Stimulated activated CD4-positive, alpha-beta T cell treated with anti-CD3 and anti-CD28 coated beads, Interleukin-1b, Interleukin-23, amount 100 ng/mL, for 24 hours (primary cell): ENCODE measurements at places on chromosomes 7 and 10.

- DNase-seq, result no peak
Measured at GRCh38 chr10:118369641-118370205, 27.6 kb upstream of the FAM204A start.

GRCh38 chr7:133703547-133703946, 423.6 kb upstream of the LRGUK start:
- no peak for DNase-seq

DNA sequence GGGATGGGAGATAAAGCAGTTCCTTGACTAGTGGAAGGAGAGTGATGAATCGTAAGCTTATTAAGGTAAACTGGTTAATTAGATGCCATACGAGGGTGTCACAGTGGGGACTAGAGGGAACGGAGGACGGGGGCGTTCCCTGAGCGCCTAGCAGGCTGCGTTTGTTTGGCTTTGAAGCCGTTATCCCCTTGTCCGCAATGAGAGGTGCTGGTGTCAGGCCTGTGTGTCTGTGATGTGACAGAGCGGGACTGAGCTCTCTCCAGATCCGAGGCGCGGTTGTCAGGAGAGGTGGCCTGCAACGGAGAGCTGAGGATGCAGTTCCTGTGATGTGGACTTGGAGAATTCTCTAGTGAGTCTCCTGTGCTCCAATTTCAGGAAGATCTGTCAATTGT, 60.0 kb upstream of the PRPS1L1 start:
- DNase-seq, result no peak

- DNase-seq, result no peak
Measured at GRCh38 chr10:102941401-102941800, 23.3 kb downstream of the CNNM2 start.

DNA sequence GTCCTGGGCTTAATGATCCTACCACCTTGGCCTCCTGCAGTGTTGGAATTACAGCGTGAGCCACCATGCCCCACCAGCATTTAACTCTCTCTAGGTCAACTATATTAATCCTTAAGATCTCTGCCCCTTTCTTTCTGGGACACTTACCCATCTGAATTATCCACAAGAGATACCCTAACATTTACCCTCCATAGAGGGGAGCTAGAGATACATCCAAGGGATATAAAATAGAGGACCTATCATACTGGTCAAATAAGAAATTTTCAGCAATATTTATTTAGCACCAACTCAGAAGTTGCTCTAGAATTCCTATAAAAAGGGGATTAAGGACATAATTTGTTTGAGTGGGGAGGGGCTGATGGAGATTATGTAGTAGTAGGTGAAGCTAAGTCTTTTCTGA, 96.5 kb downstream of the OTUD1 start:
- DNase-seq, result no peak

GRCh38 chr10:77093126-77093525, 544.5 kb downstream of the KCNMA1 start:
- DNase-seq, result no peak

DNA sequence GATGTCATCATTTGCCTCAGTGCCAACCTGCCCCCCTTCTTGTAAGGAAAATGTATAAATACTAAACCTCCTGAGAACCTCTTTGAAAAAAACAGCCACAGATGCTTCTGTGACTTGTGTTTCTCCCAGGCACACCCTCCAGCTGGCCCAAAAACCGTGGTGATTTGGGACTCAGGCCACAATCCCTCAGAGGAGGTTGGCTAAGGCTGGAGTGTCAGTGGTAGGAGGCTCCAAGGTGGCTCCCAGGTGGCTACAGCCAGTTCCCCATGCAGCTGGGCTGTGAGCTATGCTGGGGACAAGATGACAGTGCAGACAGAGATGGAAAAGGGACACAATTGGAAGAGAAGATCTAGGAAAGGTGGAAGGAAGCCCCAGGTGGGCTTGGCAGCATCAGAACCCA, 104.7 kb downstream of the CPXM2 start:
- DNase-seq, result no peak

- no peak for DNase-seq
Measured at GRCh38 chr7:141071260-141071854, 2.5 kb upstream of the TMEM178B start.

DNA sequence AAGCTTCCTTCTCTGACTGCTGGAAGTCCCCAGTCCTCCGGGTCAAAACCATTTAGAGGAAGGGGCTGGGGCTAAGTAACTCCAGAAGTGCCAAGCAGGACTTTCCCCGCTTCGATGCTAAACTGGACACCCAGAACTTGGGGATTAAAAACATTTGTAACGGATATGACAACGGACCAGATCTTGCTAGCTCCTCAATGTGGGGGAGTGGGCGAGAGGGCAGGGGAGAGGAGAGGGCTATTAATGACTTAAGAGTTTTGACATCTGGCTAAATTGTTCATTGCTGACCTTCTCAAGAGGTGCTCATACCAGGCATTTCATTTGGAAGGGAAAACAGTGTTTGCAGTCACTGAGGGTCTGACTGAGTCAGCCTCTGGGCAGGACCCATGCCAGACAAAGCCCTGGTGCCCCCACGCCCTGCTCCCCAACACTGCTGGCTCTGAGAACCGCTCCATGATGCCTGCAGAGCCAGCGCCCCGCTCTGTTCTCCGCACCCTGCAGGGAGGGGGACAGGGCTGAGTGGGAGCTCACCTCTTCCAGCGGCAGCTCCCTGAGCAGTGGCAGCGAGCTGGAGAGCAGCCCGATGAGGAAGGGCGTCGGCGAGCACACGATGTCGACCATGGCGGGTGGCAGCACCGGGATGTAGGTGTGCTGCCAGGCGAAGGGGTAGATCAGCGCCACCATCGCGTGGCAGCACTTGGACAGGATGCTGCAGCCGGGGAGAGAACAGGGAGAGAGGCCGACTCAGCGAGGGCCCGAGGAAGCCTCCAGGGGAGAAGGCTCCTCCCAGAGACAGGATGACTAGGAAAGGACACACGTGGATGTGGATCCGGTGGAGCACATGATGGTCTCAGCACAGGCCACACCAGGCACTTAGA, 47.7 kb upstream of the MKRN1 start:
- DNase-seq, result no peak

GRCh38 chr7:41977151-41977651, 259.8 kb downstream of the GLI3 start:
- no peak for DNase-seq

DNA sequence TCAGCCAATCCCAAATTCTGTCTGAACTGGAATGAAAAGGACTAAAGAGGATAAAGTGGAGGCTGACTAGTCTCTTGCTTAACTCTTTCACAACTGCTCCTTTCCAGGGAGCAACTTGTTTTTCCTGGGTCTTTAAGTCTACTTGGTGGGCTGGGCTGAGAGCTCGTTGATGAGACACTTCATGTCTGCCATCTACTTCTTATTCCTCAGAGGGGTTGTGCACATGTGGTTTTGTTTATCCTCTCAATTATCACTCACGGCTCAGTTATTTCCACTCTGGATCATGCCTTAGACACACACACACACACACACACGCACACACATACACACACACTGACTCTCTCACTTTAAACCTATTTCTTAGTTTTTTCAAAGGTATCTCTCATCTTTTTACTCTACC, 298.6 kb upstream of the MTPN start:
- no peak for DNase-seq

DNA sequence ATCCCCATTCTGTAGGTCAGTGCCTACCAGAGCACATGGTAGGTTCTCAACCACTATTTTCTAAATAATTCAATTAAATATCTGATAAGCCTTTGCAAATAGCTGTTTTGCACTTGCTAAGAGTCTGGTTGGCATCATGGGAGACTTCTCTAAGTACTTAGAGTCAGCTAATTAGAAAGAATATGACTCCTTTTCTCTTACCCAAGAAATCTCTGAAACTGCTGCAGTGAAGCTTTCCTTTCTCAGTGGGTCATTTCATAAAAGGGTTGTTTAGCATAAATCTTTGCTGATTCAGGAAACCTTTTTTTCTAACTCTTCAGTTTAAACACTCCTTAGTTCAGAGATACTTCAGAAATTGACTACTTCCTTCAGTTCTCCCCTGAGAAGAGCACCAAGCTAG, 438.9 kb downstream of the ADRA2A start:
- no peak for DNase-seq

DNA sequence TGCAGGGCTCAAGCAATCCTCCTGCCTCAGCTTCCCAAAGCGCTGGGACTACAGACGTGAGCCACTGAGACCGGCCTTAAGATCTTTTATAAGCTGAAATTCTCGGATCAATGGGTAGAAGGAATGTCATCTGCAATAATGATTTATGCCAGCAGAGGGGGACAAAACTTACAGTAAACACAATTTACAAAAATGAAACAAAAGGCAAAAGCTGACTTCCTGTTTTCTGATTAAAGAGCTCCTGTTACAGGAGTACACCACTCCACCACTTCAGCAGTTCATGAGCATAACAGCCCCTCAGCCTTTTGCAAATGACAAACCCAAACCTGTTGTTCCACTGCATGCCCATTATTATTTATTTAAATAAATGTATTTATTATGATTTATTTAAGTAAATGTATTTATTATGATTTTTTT, 88.5 kb upstream of the ATP6V0A4 start:
- no peak for DNase-seq

GRCh38 chr7:129144834-129145668, 544 bp downstream of the TSPAN33 start:
- DNase-seq, result no peak

DNA sequence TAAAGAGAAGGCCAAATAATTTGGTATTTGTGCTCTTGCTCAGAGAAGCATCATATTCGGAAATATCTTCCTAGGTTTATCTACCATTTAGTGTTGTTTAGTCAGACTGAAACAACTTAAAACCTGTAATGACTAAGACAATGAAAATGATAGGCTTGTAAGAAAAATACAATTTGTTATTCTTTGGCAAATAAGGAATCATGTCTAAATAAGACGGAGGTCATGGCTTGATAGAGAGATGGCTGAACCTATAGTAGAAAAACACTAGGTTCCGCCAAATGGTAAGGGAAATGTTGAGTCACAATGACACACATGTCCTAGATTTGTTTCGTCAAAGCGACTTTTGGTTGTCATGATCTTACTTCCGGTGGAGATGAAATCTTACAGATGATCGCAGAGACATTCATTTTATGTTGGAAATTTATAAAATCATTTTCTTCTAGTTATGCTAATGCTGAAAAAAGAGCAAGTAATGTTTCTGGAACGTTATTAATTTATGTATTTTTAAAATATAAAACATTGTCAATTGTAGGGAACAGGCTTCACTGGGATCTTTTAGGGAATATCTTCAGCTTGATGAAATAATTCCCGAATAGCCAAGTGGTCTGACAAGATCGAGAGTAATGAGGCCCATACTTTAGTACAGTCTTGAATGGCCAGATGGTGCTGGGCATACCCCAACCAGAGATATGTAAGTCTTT, 1.0 kb downstream of the SRGN start:
- no peak for DNase-seq

- no peak for DNase-seq
Measured at GRCh38 chr7:36071605-36072004, 81.4 kb upstream of the EEPD1 start.

DNA sequence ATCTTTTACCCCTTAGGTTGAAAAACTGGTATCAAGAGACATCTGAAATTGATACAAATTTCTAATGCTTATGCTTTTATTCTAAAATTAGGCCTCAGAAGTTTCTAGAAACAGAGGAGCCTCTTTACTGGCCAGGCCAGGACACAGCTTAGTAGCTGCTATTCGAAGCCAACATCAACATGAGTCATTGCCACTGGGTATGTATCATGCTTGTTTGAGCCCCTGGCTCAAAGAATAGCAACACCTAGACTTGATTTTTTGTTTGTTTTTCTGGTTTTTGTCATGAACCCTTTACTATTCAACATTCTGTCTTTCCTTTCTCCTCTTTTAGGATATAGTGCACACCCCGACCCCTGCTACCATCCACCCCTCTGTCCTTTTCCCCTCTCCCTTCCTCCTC, 90.9 kb upstream of the STK17A start:
- no peak for DNase-seq

GRCh38 chr10:84352251-84352842, 24.0 kb downstream of the CCSER2 start:
- peak; percentile 42 for DNase-seq

GRCh38 chr10:133225707-133226191, 4.3 kb upstream of the UTF1 start:
- no peak for DNase-seq

GRCh38 chr10:78830062-78830975, 238.4 kb upstream of the ZMIZ1 start:
- DNase-seq, result no peak

DNA sequence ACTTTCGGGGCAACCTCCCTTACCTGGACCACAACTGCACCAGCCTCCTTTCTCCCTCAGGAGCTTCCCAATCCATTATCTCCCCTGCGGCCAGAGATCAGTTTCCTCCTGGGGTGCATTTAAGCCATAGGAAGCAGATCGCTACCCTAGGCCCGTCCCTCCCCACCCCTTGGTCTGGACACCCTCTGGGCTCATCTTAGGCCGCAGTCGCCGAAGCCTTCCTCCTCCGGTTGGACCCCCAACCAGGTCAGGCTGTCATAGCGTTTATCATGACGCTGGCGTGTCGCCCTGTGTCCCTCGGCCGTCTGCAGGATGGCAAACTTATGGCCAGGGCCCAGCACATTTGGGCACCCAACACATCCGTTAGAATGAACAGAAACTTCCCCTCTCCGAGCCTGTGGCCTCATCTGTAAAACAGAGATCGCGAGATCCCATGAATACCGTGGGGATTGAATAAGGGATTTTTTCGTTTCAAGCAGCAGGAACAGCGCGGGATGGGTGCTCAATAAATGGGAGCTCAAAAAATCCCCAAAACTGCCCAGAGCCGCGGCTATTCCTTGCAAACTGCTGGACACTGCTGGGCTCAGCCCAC, 669 bp upstream of the AP5Z1 start:
- DNase-seq, result no peak

DNA sequence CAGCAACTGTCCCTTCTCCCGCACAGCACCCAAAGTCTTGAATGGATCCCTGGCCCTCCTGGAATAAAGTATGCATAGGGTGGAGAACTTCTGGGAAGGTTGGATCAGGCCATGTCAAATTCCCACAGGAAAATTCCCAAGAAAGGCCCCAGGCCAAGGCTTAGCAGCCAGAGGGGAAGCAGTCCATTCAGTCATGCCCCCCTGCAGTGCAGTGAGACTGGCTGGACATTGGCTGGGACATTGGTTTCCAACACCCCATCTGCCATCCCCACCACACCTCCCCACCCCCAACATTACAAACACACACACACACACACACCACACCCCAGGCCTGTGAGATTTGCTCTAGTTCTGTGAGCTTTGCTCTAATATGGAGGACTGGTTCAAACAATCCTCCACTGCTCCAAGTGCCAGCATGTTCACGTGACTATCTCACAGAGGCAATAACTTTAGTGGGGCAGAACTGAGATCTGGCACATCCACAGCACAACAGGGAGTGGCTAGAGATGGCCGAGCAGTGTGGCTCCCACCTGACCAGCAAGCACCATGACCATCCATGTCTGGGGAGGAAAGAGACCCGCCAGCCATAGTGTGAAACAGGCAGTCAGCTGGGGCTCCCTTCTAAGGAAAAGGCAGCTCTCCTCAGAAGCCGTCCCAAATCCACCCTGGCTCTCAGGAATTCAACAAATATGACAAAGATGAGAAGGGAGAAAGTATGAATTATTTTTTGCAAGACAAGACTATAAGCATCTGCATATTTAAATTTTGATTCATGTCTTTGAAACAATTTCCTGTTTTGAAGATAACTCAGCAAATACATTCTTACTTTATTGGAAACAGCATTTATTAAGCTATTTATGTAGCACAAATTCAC, 6.7 kb upstream of the FAM170B start:
- no peak for DNase-seq

- DNase-seq, result no peak
Measured at GRCh38 chr7:68133045-68133444, 1136.4 kb downstream of the TYW1 start.

GRCh38 chr10:76576276-76576962, 1061.2 kb downstream of the KCNMA1 start:
- DNase-seq, result no peak
